ENCODE measurements at places on chromosomes 6 and 20.
A peak's percentile ranks its signal among the peaks of the same experiment; 100 is the strongest.

DNA sequence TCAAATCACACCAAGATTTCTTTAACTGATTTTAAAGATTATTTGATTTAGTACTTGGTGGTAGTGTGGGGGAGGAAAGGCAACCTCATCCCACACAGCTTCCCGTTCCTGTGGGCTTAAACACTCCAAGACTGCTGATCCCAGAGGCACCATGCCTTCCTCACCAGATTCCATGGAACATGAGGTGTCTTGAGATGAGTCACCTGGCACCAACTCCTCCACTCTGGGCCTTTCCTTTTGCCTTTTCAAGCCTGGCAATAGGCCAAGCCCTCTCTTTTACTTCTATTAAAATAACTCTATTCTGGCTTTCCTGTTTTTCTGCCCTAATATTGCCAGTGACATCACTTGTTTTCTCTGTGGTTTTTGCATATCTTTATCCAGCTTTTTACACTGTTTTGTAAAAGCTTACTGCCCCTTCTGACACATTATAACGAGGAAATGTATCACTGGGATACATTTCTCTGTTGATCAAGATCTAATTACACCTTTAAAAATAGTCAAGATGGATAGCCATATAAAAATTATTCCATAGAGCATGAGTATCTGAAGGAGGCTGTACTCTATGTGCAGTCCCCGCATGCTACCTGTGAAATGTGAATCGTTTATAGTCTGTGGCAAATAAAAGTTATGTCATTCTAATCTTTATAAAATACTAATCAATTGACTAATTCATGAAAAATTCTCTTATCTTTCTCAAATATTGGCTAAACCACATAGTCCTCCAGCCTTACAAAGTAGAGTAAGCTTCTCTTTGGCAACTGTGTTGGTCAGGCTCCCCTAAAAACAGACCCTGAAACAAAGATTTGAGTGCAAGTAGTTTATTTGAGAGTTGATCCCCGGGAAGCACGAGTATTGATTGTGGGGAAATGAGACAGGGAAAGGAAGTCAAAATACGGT, 257.8 kb upstream of the KCNQ5 start:
- no peak for DNase-seq

GRCh38 chr6:47151232-47151898, 109.2 kb upstream of the ADGRF1 start:
- DNase-seq = no peak

GRCh38 chr6:80642452-80642851, 536.0 kb downstream of the BCKDHB start:
- no peak for DNase-seq

DNA sequence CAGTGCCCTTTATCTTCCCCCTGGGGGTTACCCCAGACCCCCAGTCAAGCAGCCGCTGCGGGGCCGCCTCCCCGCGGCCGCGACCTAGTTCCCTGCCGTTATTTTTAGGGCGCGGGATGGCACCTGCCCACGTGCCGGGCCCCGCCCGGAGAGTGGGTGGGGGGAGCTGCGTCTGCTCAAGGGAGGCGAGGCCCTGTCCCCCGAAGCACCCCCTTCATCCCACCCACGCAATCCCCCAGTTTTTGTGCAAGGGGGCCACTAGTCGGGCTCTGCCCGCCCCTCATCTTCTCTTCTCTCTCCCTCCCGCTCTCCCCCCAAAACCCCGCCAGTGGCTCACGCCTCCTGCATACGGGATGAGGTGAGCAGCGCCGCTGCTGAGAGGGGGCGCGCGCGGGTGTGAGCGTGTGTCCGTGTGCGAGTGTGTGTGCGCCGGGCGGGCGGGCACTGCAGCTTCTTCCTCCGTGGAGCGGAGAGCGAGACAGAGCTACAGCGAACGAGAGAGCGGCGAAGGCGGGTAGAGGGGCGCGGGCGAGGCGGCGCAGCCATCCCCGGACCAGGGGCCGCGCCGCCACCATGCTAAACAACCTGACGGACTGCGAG, at the start of gene SLC12A5:
Gene SLC12A5, plus strand, starts transcription at position 444 of the 600 bp plus-strand sequence. Its CDS starts 130 bp downstream, at position 574.
- no peak for DNase-seq

DNA sequence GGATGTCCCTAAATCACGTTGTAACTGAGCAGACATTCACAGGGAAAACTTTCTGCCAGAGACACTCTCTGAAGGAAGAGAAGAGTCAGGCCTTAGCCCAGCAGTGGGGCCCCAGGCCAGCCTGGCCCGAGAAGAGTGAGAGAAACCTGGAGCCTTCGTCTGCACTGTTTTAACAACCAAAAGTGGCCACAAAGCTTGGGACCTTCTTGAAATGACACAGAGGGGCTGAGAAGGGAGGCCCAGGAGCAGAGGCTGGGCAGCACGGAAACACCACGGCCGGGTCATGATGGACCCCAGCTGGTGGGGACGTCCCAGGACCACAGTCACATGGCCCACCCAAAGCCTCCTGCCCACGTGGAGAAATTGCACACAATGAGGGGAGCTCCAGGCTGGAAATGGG, 126.8 kb upstream of the THBS2 start:
- no peak for DNase-seq

DNA sequence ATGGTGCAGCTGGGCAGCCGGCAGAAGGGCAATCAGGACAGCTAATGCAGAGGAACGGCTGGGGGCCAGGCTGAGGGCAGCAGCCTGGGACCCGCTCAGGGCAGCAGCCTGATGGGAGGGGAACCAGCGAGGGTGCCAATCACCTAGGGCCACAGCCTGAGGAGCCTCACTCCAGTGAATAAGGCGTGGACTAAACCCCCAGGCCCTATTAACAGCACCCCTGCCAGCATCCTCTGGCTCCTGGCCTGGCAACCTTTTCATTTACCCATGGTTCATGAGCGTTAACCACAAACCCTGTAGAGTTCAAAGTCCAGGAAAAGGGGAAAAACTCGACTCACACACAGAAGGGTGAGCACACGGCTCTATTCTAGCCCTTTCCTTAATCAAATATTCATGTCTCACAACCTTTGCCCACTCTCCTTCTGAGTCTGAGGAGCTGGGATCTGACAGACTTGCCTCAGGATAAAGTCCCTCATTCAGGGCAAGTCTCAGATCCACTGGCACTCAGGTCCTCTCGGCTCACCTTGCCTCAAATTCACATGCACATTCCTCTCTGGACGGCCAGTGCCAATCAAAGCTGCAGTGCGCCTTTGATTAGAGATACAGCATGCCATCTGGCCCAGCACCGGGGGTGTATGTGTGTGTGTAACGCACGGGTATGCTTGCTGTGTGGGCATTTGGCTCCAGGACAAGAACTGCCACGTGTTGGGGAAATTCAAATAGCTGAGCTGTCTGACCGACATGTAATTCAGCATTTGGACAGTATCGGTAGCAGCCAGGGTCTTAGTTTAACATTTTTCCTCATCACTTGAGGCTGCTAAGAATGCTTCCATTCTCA, 86.9 kb upstream of the TRAF3IP2 start:
- no peak for DNase-seq

GRCh38 chr6:109075934-109076333, 18.7 kb downstream of the SESN1 start:
- DNase-seq = no peak

- no peak for DNase-seq
These were observed 465.2 kb downstream of the TFAP2B start for GRCh38 chr6:51283723-51284355.

GRCh38 chr20:2307136-2307535, 11.3 kb downstream of the TGM3 start:
- no peak for DNase-seq

DNA sequence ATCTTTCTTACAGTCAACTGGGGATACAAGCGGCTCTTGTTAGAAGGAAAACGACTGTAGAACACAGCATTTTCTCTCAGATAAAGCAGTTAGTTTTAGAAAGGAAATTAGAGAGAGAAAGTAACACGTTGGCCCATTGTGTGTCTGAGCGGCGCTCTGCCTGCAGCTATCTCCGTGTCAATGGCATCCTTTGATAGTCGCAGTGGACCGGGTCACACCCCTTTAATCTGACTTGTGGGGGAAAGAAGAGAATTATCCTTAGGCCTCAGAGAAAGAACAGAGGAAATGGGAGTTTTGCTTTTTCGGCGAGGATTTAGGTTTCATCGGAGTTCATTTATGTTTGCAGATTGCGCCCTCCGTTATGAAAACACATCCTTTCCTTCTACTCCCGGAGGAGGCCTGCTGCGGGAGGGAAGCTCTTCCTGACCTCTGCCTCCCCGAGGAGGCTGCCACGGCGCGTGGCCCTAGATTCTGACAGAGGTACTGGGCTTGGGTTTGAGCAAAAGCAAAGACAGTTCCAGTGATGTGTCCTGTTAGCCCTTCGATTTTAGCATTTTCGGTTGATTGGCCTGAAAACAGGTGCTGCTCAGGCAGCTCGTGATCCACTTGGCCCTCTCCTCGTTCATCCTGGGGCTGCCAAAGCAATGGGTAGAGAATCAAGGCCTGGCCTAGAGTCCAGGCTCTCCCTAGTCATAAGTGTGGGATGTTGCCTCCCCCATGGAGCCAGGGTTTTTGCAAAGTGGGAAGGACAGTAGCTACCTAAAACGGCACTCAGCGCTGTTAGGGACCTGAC, 74.9 kb downstream of the ZDHHC14 start:
- no peak for DNase-seq

DNA sequence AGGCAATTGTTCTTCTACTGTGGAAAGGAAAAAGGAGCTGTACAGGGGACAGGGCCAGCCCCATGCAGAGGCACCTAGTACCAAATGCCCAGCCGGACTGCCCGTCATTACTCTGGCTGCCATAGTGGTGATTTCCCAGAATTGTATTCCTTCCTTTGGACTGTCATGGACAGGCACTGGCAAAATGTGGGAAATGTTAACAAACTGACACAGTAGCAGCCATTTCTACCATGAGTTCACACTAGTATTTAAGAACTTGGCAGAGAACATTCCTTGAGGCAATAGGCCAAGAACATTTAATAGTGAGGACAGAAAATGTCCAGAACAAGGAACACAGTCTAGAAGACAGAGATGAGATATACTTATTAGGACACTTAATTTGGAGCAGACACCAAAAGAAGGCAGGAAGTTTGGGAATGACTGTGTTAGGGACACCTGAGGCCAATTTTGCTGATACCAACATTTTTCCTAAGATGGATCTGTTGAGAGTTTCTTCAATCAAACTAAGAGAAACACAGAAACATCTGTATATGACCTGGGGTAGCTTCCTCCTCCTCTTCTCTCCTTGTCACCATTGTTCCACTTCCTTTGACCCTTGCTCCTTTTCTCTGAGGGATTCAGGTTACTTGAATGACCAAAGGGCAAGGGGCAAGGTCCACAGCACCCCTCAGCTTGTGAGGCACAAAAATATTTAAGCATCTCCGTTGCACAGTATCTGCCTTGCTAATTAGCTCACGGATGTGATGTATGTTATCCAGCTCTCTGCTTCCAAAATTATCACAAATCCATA, 14.9 kb downstream of the ADTRP start:
- no peak for DNase-seq

GRCh38 chr6:156747715-156748114, 29.5 kb upstream of the ARID1B start:
- no peak for DNase-seq

DNA sequence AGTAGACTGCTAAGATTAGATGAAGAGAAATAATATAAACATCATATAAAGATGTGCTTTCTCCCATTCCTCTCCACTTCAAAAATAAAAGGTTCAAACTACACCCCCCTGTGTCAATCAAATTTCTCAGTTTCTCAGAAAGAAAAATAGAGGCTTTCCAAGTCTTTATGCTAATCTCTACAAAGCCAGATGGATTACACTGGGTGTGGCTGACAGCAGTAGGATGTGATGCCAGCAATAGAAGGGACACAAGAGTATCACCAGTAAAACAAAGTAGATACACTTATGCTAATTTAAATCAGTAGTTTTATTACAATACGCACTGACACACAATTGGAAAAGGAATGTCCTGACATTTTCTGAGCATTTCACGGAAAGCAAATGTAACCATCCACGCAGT, 353.4 kb downstream of the RNGTT start:
- no peak for DNase-seq

GRCh38 chr6:131868836-131869235, 61.0 kb downstream of the ENPP1 start:
- DNase-seq = no peak

- DNase-seq = no peak
These were observed 6.1 kb downstream of the C20orf173 start for GRCh38 chr20:35523298-35523888.

- peak; percentile 57 for DNase-seq
These were observed 71.2 kb upstream of the CCN6 start for GRCh38 chr6:111982681-111983080.

- no peak for DNase-seq
These were observed 7.9 kb downstream of the EMILIN3 start for GRCh38 chr20:41358717-41359116.

DNA sequence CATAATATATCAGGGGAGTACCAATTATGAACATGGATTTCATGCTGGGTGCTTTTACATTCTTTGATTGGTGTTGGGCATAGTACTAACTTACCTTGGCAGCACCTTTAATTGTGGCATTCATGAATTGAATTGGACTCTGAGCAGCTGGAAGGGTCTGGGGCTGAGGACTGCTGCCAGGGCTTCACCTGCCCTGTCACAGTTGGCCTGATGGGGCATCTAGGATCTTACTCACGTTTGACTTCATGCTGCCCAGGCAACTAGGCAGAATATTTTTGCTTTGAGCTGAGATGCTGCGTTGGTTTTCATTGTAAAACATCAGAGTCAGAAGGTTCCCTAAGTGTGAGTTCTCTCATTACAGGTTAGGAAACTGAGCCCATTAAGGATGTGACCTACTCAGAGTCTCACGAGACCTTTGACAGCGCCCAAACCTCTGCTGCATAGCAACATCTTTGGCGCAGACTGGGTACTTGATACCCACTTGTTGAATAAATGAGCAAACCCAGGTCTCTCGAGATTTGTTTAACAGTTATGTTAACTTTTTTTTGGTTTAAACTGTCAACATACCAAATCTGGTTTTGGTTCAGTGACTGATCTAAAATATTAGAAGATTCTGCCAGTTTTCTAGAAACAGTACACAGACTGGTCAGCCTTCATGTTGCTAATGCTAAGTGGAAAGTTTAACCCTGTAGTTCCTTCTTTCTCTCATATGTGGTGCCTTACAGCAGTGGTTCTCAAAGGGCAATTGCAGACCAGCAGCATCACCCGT, 104.9 kb downstream of the TCP11 start:
- DNase-seq = peak; percentile 48
